Left lung (tissue), 14 donors: ENCODE measurements at places on chromosomes 1 and 21. TPM values are rescaled to one million over a fixed set of nuclear protein-coding genes. Genes with fewer than 3 reads are reported as not detected.

- H3K27me3 ChIP-seq, result no peaks in the 10 kb centered on the region
- no peaks in the 10 kb centered on the region for H3K4me1 ChIP-seq
- H3K36me3 ChIP-seq, result no peaks in the 10 kb centered on the region
- H3K27ac ChIP-seq, result no peak overlapping the region
- no peak overlapping the region for H3K4me3 ChIP-seq
These were observed 19.9 kb downstream of the CLDN17 start for GRCh38 chr21:30146558-30147282.

- H3K27me3 ChIP-seq, result peaks cover 17% of the 10 kb centered on the region
- DNase-seq, result peak; percentile 46
- H3K4me3 ChIP-seq, result no peak overlapping the region
- no peaks in the 10 kb centered on the region for H3K36me3 ChIP-seq
These were observed 14.8 kb upstream of the PIGM start for GRCh38 chr1:160046494-160047110.

DNA sequence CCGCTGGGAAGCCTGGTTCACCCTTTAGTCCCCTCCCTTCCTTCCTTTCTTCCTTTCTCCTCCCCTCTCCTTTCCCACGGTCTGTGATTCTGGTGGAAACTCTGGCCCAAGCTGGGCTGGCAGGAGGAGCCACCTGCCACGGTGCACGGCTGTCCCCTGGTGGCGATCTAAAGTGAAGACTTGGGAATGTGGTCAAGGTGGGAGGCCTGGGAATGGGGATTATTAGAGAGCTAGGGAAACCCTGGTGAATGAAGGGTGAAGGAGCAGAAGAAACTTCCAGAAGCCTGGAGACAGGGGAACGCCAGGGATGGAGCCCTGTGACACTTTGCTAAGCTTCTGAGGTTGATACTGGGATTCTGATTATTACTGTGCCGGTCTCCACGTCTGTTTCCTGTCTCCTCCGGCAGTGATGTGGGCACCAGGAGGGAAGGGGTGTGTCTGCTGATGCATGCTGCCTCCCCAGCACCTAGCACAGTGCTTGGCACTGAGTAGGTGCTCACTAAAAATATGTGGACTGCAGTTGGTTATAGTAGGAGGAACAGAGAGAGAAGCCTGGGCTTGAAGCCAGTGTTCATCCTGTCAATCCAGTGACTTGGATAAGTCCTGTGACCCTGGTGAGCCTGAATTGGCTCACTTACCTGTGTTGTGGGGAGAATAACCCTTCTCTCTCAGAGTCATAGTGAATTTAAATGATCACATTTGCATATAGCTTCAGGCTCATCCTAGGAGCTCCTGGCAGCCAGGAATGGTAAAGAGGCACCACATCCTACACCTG is 71.2 kb upstream of the NBPF3 start:
- H3K27ac ChIP-seq, result no peak overlapping the region
- DNase-seq, result peak; percentile 85
- no peaks in the 10 kb centered on the region for H3K4me1 ChIP-seq
- H3K36me3 ChIP-seq, result no peaks in the 10 kb centered on the region
- no peaks in the 10 kb centered on the region for H3K27me3 ChIP-seq

DNA sequence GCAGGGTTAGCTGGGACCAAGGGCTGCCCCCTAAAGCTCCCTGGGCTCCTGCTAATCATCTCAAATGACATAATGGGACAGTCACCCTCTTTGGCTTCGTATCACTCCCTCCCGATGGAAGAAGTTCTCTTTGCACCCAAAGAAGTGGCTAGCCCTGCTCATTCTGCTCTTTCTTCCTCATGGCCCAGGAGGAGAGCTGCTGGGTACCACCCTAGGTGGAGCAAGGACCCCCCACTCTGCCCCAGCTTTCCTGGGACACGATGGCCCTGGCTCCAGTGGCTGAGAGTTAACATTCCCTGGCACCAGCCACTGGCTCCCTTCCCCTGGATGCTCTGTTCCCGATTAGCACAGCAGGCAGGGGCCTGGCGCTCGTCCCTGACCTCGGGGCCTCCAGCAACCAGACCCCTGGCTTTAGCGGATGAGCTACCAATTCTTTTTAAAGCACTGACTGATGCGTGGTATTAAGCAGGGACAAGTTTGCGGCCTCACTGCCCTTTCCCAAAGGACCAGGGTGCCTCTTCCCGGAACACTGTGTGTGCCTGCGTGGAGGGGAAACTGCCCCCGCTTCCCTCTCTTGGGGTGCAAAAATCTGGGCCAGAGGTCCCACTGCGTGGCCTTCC is 1.2 kb downstream of the MYOM3 start:
- H3K36me3 ChIP-seq, result no peaks in the 10 kb centered on the region
- no peaks in the 10 kb centered on the region for H3K4me1 ChIP-seq
- H3K4me3 ChIP-seq, result no peak overlapping the region
- peaks cover 46% of the 10 kb centered on the region for H3K27me3 ChIP-seq
- H3K27ac ChIP-seq, result no peak overlapping the region

- no peak overlapping the region for H3K27ac ChIP-seq
- H3K4me3 ChIP-seq, result no peak overlapping the region
- H3K36me3 ChIP-seq, result no peaks in the 10 kb centered on the region
- no peaks in the 10 kb centered on the region for H3K27me3 ChIP-seq
- no peaks in the 10 kb centered on the region for H3K4me1 ChIP-seq
These were observed 319.1 kb upstream of the SGIP1 start for GRCh38 chr1:66214901-66215300.

DNA sequence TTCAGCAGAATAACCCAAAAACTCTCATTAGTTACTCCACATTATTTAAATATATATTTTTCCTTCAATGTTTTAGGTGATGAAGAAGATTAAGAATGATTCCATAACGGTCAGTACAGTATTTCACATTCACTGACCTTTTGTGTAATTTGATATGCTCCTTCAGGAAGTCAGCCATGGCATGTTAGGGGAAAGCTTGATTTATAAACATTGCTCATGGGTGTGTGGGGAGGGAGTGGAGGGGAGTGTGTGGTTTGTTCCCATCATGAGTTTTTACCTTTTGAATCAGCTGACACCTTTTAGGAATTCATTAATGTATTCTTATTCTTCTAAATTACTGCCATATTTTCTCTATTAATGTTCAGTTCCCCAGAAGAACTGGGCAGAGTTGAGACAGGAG is 240.2 kb downstream of the ATG4C start:
- H3K27ac ChIP-seq, result no peak overlapping the region
- H3K27me3 ChIP-seq, result no peaks in the 10 kb centered on the region
- H3K4me3 ChIP-seq, result no peak overlapping the region

THBS3 gene
- 43.9 TPM for polyA plus RNA-seq
